ENCODE measurements at places on chromosomes 6 and 20.

DNA sequence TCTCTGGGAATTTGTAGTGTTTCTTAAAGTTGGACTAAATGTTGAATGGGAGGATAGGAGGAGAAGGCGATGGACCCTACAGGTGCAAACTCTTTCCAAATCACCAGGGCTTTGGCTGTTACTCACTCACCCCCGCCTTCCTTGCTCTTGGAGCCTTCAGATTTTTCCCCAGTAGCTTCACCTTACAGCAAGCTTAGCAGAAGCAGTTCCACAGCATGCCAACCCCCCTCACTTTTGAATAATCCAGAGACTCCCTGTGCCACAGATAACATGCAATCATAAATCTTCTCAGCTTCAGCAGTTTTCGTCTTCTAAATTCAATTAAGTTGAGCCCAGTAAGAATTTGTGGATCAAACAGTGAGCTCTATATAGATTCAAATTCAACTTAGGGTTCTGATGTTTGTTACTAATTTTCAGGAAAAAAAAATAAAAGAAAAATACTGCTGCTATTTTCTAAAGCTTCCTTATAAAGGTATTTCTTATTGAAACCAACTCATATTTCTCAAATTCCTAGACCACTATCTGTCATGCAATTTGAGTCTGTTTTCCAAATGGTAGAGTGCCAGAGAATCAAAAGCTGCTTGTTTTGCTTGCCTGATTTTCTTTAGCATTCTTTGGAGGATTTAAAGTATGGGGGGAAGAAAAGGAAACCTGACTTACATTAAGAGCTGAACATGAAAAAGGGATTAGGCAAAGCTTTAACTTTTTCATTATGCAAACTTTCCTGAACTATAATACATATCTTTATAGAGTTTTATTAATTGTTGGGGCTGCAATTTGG lies 166.4 kb downstream of the EYA4 start:
- no peak for DNase-seq

- DNase-seq: no peak
Observed at GRCh38 chr6:10861086-10861485, 20.8 kb downstream of the GCM2 start.

DNA sequence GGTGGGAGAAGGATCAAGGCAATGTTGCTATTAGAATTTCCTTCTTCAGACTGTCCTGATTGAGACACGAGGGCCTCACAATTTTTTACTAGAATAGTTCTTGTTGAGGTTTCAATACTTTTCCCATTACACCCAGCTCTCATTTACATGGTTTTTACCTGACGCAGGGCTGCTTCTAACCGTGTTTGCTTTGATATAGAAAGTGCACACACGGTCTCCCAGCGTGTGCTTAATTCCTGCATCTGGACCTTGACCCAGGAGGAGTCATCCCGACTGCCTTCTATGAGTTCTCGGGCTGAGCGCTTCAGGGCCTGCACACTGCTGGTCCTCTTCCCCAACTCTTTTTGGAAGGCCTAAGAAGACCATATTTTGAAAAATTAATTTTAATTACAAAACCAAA lies 160.2 kb downstream of the DST start:
- DNase-seq: no peak

DNA sequence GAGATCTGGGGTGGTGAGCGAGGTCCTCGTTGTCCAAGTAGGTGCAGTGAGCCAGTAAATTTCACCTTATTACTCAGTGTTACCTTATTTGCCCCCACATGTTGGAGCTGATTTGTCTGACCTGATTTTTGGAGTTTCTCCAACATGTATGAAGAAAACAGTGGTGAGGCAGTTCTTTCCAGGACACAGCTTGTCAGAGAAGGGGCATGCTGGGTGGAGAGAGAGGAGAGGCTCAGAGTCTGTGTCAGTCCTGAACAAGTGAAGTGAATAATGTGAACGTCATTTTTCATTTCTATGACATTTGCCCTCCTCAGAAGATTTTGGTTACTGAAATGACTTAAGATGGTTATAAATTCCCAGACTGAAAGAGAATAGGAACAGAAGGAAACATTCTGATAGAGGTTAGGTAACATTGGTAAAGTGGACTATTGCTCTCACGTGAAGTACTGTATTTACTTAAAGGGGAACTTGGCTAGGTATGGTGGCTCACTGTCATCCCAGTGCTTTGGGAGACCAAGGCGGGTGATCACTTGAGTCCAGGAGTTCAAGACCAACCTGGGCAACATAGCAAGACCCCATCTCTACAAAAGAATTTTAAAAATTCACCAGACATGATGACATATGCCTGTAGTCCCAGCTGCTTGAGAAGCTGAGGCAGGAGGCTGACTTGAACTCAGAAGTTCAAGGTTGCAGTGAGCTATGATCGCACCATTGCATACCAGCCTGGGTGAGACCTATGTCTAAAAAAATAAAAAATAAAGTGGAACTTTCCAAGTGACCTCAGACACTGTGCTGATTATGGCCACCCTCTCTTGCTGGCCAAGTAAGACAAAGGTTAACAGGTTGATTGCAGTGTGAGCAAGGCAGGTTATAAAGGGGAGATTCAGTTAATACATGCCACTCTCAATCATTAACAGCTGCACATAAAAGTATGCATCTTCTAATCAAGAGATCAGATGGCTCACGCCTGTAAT lies 184.3 kb downstream of the EDN1 start:
- no peak for DNase-seq

DNA sequence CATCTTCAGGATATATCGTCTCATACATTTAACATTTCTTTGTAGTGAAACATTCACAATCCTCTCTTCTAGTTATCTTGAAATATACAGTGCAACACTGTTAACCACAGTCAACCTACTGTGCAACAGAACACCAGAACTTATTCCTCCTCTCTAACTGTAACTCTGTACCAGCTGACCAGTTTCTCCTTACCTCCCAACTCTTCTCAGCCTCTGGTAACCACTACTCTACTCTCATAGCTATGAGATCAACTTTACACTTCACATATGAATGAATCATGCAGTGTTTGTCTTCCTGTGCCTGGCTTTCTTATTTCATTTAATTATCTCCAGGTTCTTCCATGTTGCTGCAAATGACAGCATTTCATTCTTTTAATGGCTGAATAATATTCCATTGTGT lies 337.6 kb downstream of the BTBD9 start:
- no peak for DNase-seq

DNA sequence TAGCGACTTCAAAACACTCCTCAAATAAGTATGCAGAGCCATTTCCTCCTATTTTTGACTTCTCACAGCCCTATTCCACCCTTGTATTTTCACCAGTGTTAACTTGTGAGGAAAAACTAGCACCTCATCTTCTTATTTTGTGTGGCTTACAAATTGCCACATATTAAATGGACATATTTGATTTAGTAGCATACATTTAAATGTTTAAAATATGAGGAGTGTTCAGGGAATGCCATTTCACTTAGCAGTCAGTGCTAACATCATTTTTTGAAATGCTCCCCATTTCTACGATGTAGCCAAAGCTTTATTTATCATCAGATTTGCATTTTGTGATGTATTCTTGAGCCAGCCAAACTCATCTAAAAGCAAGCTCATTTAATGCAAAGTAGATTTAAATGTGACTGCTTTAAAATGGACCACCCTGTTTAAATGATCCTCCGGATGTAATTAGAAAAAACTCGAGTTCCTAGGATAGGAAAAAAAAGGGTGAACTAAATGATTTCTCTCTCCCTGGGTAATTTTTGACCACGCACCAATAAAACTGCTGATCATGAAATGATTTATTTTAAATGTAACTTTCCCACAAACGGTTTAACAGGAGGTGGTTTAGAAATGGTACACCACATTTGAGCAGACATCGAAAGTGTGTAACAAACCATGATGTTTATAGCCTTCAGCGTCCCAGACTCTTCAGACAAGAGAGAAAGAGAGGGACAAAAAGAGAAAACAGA lies 172.6 kb downstream of the CD83 start:
- no peak for DNase-seq

DNA sequence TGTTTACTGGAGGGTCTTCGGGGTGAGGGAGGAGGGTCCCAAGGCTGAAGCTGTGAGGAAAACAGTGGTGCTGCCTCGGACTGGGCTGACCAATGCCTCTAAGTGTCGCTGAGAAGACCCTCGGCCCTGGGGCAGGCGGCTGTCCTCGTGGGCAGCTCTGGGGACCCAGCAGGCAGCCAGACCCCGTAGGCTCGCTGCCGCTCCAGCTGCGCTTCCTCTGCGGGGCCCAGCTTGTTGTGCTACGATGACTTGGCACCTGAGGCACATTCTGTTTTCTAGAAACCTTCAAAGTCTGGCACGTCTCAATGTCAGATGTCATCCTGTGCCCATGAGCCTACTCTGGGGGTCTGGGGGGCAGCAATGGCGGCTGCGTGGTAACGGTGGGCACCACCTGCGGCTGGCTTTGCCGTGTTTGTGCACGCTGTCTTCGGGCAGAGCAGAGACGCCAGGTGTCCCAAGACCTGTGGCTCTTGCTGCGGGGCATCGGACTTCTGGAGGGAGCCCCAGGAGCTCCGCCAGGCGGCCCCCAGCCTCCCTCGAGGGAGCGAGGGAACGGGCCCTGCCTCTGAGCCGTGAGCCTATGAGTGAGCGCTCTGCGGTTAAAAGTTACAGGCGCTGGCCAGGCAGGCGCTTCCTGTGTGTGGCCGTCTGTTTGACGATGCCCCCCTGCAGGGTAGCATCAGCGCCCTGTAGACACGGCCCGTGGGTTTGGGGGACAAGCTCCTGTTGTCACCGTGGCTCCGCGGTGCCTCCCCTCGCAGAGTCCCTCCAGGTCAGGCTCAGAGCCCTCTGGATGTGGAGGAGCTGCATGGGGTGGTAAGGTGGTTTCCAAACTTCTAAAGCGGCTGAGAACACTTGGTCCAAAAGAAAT lies 6.8 kb downstream of the SLC17A9 start:
- DNase-seq: no peak

DNA sequence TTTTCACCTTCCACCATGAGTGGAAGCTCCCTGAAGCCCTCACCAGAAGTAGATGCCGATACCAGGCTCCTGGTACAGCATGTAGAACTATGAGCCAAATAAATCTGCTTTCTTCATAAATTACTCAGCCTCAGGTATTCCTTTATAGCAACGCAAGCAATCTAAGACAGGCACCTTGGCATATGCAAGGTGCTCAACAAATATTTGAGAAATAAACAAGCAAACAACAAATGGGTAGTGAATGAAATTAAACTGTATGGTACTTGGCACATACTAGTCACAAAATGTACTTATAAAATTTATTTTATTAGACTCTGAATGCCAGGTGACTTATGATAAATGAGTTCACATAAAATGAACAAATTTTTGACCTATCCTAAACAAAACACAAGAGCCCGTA lies 220.3 kb downstream of the MAFB start:
- DNase-seq: no peak

DNA sequence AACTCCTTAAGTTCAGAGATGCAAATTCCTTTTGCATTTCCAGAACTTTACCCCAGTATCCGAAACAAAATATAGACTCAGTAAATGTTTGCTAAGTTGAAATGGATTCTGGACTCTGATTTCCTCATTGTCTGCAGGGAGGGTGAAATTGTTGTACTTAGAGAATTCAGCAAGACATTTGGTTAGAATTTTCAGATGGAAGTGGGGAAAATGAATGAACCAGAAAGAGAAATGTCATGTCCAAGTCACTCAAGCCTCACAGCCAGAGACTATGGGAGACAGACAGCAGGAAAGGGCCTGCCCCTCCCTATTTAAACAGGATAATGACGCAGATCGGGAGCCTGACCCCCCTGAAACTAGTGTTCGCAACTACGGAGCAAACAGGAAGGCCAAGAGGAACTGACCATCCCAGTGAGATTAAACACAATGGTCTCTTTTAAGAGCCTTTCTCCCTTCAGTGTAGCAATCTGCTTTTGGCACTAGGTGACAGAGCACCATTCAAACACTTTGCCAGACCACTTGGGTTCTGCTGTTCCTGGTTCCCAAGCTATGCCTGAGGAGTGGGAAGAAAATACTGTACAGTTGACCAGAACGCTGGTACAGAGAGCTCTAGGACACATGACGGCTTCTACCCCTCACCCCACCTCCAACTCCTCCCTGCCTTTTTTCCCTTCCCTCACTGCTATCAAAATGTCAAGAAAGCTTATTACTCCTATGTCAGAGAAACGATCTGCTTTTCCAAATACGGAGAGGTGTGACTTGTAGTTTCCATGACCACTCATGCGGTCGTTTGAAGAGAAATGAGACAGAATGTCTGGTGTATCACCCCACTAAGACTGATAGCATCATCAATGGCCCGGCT lies 13.7 kb downstream of the NEDD9 start:
- no peak for DNase-seq

DNA sequence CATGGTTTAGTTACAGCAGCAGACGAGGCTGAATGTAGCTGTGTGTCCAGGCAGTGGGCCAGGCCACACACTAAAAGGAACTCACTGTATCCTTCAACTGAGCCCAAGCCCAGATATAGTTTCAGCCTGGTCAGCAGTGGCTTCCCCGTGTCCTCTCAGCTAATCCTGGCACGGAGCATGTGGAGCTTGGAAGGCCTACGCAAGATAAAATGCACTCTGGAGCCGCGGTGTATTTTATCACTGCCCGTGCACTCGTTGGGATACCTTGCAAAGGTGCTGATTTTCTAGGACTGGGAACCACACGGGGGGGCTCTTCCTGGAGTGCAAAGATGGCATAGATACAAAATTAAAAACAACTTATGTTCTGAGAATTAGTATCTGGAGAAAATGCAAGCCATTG lies 48.4 kb upstream of the IYD start:
- no peak for DNase-seq

GRCh38 chr20:14386726-14387125 lies 49.3 kb upstream of the FLRT3 start:
- DNase-seq: no peak

DNA sequence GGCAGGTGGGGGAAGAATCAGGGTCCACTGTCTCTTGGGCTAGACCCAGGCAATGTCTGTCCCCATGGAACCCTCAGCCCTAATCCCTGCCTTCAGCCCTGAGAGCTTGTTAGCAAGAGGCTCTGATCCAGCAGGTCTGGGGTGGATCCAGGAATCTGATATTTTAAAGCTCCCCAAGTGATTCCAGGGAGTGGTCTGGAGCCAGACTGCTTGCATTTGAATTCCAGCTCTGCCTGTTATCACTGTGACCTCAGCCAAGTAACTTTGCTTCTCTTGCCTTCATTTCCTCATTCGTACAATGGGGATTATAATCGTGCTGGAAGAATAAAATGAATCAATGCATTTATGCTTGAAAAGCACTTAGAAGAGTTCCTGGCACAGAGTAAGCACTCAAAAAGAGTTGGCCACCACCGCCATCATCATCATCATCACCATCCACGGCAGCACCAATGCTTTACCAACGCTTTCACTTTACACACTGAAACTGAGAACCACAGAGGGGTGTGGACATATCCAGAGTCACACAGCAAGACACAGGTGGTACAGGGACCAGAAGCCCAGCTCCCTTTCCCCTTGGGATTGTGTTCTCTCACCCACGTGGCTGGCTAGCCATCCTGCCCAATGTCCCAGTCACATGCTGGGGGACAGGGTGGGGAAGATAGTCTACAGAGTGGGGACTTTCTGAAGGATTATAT lies 75.7 kb upstream of the RALY start:
- no peak for DNase-seq

All from BJ (cell line).